ENCODE measurements at places on chromosomes 7 and 10.

DNA sequence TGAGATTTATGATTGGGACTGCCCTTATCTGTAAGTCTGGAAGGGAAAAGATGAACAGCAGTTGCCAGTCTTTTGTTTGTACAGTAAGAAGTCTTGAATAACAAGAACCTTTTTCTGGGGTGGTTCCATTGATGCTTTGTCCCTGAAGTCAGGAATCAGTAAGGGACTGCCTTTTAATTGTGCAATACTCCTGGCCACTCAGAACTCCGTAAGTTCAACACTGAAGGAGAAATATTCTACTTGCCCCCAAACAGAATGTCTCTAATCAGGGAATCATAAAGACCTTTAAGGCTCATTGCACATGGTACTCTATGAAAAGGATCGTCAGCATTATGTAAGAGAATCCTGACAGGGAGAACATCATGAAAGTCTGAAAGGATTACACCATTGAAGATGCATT, 361.4 kb downstream of the EXOC4 start:
- no peak for DNase-seq

DNA sequence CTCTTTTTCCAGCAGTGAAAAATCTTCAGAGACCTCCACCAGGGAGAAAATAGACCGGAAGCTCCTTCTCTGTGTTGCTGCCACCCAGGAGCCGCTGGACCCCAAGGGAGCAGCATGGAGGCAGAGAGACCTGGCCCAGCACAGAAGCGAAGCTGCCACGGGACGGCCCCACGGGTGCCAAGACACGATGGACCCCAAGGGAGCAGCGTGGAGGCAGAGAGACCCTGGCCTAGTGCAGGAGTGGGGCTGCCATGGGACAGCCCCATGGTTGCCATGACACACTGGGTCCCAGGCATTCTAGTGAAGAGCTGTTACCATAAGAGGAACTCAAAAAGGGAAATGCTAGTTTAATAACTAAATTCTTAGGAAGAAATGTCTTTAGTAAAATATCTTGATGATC, 186.3 kb downstream of the PTPRN2 start:
- no peak for DNase-seq

DNA sequence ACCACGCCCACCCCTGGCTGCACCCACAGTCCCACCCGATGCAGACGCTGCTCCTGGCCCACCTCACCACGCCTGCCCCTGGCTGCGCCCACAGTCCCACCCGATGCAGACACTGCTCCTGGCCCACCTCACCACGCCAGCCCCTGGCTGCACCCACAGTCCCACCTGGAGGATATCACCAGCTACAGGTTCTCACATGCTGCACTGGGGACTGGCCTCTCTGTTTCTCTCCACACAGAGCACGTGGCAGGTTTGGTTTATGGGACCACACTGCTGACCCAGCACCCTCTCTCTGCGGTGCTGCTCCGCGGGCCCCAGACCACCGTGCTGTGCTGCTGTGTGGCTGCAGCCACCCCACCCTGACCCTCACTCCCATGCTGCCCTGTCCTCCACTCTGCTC, 120.9 kb downstream of the VIPR2 start:
- DNase-seq = no peak

- no peak for DNase-seq
Observed at GRCh38 chr10:5533098-5533731, 8.5 kb downstream of the CALML3 start.

GRCh38 chr7:49243521-49243920, 319.2 kb downstream of the CDC14C start:
- no peak for DNase-seq
